Stimulated activated CD4-positive, alpha-beta T cell treated with anti-CD3 and anti-CD28 coated beads, TNF-alpha, amount 100 ng/mL, for 4 hours (primary cell): ENCODE measurements at places on chromosomes 7 and 10.

DNA sequence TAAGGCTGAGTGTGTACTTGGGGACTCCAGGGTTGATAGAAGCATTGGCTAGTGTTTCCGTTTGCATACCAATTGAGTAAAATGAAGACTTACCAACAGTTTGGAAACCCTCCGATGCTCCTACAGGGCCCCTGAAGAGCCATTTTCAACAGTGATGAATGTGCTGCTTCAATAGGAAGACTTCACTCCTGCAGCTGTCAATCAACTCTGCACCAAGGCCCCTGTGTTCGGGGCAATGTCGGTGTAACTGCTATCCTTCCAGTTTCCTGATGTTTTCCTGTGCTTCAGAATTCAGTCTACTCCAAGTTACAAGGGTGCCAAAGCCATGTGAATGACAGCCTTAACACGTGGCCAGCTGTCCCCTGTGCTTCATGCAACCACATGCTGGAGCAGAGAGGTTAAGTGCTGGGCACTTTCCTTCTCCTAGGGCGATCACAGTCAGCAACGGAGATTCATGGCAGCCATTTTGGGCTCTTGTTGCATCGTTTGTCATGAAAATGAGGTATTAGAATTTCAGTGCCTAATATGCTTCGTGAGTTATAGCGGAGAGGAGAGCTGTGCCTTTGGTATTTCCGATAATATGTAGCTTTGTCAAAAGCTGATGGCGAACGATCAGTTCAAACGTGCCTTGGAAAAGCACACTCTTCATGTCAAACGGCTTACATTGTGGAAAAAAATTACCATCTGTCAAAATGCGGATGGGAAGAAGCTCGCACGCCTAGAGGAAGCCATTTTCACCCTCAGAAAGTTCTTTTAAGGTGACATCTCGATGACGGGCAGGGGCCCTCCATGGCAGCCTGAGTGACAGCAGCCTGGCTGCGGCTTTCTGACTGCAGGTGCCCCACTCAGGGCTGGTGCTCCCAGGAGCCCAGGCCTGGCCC lies 287.8 kb downstream of the ACTR3B start:
- no peak for DNase-seq

DNA sequence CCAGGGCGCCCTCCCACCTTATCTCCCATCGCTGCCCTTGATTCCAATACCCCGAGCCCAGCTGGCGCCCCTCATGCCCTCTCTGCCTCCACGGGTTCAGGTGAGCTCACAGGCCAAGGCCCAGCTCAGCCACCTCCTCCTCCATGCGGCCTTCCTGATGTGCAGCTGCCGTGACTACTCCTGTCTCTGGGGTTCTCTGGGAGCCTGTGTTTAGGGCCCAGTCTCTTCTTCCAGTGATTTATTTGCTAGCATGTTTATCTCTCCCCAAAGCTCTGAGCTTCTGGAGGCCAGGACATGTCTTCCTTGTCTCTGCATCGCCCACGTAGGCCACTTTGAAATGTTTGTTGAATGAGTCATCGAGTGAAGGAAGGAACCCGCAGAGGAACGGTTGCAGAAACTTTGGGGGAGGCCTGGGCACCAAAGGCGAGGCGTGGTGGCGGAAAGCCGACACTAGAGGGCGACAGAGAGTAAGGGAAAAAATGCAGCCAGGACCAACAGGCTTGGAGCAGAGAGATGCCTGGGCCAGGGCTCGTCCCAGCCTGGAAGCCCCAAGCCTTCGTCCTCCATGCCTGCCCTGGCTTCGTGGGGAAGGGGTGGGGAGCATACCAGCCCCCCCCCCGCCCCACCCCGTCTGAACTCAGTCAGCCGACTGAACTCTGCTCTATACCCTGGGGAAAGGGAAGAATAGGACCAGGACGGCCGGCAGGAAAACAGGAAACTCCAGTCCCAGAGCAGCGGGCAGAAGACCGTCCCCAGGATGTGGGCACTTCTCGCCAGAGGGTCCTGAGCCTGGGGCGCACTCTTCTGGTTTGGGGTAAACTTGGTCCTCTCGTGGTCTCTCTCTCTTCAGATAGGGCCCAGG lies 10.9 kb upstream of the HSPB1 start:
- peak; percentile 76 for DNase-seq

- DNase-seq: no peak
Observed at GRCh38 chr10:77168161-77168560, 469.4 kb downstream of the KCNMA1 start.

DNA sequence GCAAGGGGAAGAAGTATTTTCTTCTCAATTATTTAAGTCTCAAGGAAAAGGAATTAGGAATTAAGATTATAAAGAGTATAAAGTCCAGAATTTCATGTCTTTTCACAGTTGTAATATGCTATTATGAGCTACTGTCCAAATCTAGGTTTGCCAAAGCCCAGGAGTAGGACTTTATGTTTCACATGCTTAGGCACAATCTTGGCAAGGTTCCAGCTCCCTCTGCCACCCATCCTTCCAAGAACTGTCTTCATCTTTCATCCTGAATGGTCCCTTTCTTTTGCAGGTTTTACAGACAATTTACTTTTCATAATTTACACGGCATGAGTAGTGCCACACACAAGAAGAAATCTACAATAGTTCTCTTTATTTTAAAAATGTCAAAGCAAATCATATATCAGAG lies 29.5 kb downstream of the SLC16A9 start:
- DNase-seq: no peak

GRCh38 chr10:6473901-6474370 lies 106.1 kb downstream of the PRKCQ start:
- no peak for DNase-seq

- no peak for DNase-seq
Observed at GRCh38 chr10:80177781-80178636, 27.3 kb downstream of the ANXA11 start.

- DNase-seq: no peak
Observed at GRCh38 chr7:282621-283020, 7.3 kb upstream of the FOXL3 start.

DNA sequence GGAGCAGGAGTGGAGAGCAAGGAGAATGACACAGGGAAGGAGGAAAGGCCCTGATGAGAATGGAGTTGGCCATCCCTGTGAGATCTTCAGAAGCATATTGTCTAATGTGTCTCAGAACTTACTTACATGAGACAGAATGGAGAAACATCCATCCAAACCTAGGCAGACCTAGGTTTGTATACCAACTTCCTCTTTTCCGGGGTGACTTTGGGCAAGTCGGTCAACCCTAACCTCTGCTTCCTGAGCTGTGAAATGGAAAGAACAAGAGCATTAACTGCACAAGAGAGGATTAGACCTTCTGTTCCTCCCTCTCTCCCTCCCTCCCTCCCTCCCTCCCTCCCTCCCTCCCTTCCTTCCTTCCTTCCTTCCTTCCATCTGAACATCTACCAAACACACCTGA lies 4.5 kb downstream of the GHRHR start:
- DNase-seq: no peak

GRCh38 chr7:57867884-57868701 lies 418.1 kb downstream of the ZNF716 start:
- no peak for DNase-seq
